ENCODE measurements at places on chromosomes 1 and 21. TPM values are rescaled to one million over a fixed set of nuclear protein-coding genes. Genes with fewer than 3 reads are reported as not detected.

The OR2AK2 gene
- total RNA-seq, result not detected

The RIPPLY3 gene
- not detected for total RNA-seq

The TSPAN1 gene
- 3.0 TPM for total RNA-seq

The KLHDC9 gene
- 10.7 TPM for total RNA-seq

The SLC2A5 gene
- total RNA-seq, result 1.5 TPM

The DAB1 gene
- 2.0 TPM for total RNA-seq

The TMEM52 gene
- 0.70 TPM for total RNA-seq

DNA sequence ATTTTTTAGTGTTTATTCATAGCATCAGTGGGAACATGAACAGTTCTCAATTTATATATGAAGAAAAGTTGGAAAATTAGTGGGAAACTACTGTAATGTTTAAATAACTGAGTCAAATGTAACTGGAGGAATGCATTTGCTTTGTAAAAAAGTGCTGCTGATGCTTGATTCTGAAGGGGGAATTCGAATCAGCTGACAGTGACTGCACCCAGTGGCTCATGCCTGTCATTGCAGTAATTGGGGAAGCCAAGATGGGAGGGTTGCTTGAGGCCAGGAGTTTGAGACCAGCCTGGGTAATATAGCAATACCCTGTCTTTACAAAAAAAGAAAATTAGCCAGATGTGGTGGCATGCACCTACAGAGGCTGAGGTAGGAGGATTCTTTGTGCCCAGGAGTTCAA, 398.4 kb downstream of the ZP4 start:
- DNase-seq, result no peak

DNA sequence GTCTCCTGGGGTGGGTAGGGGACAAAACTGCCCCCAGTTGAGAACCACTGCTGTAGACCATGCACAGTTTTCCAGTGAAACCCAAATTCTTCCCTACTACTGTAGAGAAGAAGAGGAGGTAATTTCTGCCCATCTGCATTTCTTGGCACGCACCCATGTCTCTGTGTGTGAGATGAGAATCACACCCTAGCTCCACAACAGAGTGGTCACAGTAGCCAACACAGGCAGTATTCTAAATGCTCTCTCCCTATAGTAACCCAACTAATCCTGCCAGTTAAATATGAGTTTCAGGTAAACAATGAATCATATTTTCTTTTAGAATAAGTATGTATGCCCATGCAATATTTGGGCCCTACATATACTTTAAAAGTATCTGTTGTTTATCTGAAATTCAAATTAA, 1.2 kb upstream of the CAPN2 start:
- DNase-seq, result peak; percentile 55

GRCh38 chr1:228211531-228212414, 3.9 kb downstream of the OBSCN start:
- no peak for DNase-seq

GRCh38 chr1:234132795-234133194, 228.3 kb downstream of the SLC35F3 start:
- no peak for DNase-seq

- DNase-seq, result no peak
These were observed 12.8 kb downstream of the UTP25 start for GRCh38 chr1:209840611-209841010.

GRCh38 chr1:17170571-17170970, 34.4 kb upstream of the PADI1 start:
- DNase-seq, result no peak

DNA sequence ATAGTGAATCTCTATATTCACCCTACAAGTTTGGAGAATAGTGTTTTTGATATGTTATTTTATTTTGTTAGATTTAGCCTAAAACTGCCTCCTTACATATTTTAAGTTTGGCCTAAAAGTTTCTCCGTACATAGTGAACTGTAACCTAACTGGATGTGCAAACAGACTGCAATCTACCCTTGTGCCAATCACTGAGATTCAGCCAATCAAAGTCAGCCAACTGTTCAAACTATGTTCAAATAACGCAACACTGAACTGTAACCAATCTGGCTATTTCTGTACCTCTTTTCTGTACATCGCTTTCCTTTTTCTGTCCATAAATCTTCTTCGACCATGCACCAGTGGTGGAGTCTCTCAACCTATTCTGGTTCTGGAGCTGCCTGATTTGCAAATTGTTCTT, 11.8 kb upstream of the DMRTB1 start:
- no peak for DNase-seq

- no peak for DNase-seq
These were observed 187.4 kb downstream of the HMCN1 start for GRCh38 chr1:185921636-185922035.

- DNase-seq, result no peak
These were observed 48.8 kb downstream of the WARS2 start for GRCh38 chr1:119091618-119092017.

DNA sequence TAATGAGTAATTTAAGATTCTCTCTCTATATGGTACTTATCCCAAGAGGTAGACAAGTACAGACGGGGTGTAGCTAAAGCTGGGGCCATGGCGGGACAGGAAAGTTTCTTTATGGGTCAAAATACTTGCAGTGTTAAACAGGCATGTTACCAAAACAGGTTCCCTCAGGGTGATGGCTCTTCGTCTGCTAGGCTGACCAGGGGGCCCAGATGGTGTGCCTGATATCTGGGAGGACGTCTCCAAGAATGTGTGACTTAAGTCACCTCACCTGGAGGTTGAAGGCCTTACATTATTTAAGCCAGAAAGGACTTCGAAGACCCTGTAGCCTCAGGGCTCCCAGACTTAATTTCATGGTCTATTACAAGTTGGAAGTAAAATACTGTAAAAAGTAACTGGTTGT, 52.7 kb upstream of the FMOD start:
- no peak for DNase-seq

GRCh38 chr1:45530632-45531135, 9.0 kb upstream of the PRDX1 start:
- DNase-seq, result no peak

DNA sequence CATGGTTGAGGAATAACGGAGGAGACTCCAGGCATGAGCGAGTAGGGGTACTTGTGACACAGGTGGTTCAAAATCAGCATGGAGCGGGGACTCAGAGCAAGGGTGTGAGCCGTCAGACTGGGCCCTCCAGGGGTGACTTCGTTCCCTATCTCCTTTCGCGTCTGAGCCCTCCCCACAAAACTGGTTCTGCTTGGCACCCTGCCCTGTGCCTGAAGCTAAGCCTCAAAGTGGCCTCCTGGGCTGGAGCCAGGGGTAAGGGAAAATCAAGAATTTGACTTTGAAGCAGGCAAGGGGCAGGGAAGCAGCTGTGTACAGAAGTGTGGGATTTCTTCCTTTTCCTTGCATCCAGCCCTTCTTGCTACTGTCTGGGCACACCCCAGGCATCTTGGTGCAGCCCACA, 331.5 kb upstream of the AJAP1 start:
- DNase-seq, result no peak

Data from cardiac septum (tissue), 1 donor.